ENCODE measurements at places on chromosomes 5 and 9. TPM values are rescaled to one million over a fixed set of nuclear protein-coding genes. Genes with fewer than 3 reads are reported as not detected.

Gene FAM221B
- total RNA-seq = 0.29 TPM

Gene OTP
- not detected for total RNA-seq

Gene XRCC4
- total RNA-seq = 13.8 TPM

Gene MAMDC4
- 5.3 TPM for total RNA-seq

Gene CCL27
- total RNA-seq = not detected

Gene ZBTB6
- 4.4 TPM for total RNA-seq

Gene ZNG1A
- 63.0 TPM for total RNA-seq

Gene PCAT7
- 2.5 TPM for total RNA-seq

Gene IL31RA
- total RNA-seq = 1.6 TPM

Gene FOXD4L3
- total RNA-seq = not detected

Gene SAXO1
- not detected for total RNA-seq

Gene PCDHB16
- total RNA-seq = 0.46 TPM

Gene NPR3
- total RNA-seq = 5.8 TPM

Gene FST
- 403 TPM for total RNA-seq

Gene BTNL3
- total RNA-seq = not detected

Gene BARHL1
- not detected for total RNA-seq

Gene ZDHHC12
- total RNA-seq = 86.1 TPM

Gene TOR2A
- 12.2 TPM for total RNA-seq

Gene BAAT
- 0.07 TPM for total RNA-seq

Gene EMB
- total RNA-seq = 5.4 TPM

Gene SMIM32
- total RNA-seq = not detected

Gene TICAM2
- total RNA-seq = 5.0 TPM

Gene SLC36A1
- total RNA-seq = 5.7 TPM
